ENCODE measurements at places on chromosomes 1 and 21.
A peak's percentile ranks its signal among the peaks of the same experiment; 100 is the strongest.

- no peak for DNase-seq
Measured at GRCh38 chr1:18895317-18895716, 7.0 kb downstream of the ALDH4A1 start.

DNA sequence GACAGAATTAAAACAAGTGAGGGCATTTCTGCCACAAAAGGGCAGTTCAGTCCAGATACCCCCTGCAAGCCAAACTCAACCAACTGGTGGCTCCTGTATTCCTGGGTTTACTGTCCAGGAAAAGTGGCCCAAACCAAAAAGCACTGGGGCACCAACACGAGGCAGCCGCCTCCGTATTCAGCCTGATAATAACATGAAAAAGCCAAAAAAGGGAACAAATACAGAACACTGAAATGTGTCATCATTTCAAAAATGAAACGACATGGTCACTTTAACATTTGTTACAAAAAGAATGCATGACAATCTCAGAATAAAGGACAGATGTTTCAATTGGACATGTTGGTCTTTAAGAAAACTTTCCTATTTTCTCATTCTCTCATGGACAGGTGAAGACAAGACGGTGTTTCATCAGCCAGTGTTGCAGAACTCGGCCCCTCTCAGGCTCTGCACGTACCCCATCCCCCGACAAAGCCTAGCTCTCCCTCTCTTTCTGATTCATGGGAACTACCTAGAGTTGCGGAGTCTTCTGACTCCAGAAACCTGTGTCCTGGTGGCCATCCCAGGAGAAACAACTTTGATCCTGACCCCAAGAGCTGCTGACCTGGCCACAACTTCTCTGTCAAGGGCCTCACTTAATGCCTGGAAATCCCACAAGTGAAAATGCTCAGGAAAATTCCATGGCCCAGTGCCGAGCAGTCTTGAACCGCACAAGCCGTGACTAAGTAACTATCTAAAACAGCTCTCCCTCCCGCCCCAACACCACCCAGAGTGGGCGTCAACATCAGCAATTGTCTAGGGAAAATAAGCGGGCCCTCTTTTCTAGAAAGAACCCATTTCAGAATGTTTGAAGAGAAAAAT is 27.1 kb downstream of the ZBTB17 start:
- DNase-seq: peak; percentile 37

DNA sequence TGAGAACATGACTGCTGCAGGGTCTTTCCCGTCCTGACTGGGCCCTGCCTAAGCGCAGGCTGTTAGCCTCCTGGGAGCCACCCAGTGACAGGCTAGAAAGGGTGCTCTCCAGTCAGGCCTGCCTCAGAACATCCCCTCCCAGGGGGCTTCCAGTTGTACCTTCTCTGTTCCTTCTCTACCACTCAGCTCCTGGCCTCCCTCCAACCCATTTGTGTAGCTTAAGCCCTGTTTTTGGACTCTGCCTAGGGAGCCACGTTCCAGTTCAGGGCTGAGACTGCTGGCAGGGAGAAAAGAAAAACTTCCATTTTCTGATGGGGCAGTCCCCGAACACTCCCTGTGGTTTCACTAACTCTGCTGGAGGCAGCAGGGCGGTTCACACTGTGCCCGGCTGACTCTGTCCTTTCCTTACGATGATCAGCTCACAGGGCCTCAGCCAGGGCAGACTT is 15.3 kb upstream of the POU3F1 start:
- DNase-seq: no peak

- no peak for DNase-seq
Measured at GRCh38 chr21:41545500-41546359, 37.8 kb upstream of the TMPRSS2 start.

DNA sequence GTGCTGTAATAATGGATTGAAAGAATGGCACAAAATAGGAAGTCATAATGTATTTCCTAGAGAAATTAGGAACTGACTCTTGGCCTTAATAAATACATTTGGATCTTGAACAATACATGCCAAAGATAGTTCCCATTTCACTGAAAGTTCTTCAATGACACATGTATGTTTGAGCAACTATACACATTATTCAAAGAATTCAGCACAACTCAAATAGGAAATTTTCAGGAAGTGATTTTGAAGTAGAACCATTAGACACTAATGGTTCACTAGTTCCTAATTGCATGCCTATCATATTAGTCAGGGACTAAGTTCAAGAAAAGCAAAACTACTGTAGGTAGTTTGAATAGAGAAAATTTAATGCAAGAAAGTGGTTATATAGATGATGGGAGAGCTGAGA is 404.7 kb downstream of the LMO4 start:
- no peak for DNase-seq

- DNase-seq: no peak
Measured at GRCh38 chr1:68372487-68372886, 77.3 kb downstream of the RPE65 start.

- DNase-seq: no peak
Measured at GRCh38 chr1:233614173-233614742, 352 bp downstream of the KCNK1 start.

DNA sequence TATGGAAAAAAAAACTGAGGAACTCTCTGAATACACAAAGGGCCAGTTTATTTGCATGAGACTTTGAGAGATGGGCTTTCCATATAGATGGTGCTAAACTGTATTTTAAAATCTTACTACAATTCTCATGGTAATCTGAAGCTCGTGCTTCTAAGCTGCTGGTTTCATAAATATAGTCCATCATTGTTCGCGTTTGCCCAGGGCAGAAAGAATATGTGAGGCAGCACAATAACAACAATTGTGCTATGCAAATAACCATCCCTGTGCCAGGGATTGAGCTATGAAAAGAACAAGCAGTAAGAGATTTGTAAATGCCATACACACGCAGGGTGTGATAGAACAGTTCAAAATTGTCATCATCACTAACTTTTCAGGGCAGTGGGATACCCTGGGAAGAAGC is 4.9 kb upstream of the EPS15 start:
- no peak for DNase-seq

DNA sequence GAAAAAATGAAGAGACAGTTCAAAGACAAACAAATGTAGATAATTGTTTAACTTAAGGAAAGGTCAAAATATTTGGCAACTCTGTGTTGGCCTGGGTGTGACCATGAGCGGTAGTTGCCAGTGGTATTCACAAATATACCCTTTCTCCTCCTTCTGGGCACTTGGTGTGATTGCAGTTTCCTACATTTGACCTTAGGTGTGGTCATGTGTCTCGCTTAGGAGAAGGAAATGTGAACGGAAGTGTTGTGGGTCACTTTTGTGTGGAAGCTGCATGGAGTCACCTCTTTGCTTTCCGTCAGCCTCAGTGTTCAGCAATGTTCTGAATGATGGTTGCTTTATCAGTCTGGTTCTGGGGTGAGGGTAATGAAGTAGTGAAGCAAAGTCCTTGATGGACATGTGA is 3.4 kb upstream of the PCSK9 start:
- no peak for DNase-seq

- DNase-seq: no peak
Measured at GRCh38 chr1:88188038-88188437, 496.0 kb upstream of the PKN2 start.

DNA sequence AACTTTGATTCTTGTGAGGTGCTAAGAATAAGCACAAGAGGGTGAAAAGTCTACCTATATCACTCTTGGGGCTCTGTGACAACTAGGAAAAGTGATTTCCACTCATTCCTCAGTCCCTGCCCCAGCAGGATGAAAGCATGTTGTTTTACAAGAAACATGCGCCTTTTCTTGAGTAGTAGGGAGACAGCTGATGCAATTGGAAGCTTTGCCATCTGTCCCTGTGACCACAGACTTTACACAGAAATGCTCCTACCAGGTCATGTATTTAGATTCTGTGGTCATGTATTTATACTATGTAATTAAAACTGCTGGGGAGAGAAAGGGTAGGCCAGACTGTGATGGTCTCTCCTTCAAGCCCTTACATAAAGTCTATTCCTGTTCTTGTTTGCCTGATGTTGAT is 445.5 kb downstream of the PTPRC start:
- no peak for DNase-seq

GRCh38 chr1:244027491-244028145 is 23.5 kb upstream of the ZBTB18 start:
- DNase-seq: no peak

DNA sequence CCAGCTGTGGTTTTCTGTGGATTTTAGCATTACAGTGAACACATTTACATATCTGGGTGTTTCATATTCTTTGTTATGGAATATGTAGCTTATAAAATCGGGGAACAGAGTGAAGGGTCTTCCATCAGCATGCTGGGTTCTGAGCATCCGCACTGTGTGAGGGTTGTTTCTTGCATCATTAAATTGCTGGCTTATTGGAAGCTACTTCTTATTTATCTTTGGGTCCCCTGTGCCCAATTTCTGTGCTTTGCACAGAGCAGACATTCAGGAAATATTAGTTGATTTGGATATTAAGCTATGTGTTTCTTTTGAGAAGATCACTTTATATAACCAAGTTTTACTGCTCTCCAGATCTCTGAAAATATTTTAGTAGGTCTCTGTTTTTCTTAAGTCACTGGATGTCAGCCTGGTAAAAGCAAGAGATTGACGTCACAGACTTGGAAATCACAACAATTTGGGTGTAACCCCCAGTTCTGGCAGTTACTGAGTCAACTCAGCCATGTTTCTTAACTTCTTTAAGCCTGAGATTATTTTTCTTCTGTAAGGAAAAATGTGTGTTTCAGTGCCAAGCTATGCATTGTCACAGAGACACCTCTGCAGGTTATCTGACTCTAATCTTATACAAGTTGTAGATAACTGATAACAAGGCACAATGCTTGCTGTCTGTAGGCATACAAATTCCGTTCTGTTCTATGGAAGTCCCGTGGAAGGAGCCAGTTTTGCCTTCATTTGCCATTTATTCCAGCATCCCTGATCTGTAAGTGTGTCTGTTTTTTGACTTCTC is 258.3 kb upstream of the KAZN start:
- no peak for DNase-seq

DNA sequence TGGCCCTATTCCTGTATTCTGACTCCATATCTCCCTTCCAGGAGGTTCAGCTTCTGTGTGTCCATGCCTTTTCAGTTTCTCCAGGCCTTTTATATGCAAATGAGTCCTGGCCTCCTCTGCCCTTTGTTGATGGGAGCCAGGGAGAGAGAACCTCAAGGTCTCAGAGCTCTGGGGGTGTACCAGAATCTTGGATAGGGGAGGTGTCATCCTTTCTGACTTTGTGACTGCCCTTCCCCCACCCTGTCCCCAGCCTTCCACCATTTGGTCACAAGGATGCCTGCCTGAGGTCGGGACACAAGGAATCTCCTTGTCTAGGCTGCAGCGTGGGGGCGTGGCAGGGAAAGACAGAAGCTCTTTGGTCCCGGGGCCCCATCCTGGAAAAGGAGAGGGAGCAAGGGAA is 18.6 kb downstream of the LURAP1 start:
- DNase-seq: no peak

DNA sequence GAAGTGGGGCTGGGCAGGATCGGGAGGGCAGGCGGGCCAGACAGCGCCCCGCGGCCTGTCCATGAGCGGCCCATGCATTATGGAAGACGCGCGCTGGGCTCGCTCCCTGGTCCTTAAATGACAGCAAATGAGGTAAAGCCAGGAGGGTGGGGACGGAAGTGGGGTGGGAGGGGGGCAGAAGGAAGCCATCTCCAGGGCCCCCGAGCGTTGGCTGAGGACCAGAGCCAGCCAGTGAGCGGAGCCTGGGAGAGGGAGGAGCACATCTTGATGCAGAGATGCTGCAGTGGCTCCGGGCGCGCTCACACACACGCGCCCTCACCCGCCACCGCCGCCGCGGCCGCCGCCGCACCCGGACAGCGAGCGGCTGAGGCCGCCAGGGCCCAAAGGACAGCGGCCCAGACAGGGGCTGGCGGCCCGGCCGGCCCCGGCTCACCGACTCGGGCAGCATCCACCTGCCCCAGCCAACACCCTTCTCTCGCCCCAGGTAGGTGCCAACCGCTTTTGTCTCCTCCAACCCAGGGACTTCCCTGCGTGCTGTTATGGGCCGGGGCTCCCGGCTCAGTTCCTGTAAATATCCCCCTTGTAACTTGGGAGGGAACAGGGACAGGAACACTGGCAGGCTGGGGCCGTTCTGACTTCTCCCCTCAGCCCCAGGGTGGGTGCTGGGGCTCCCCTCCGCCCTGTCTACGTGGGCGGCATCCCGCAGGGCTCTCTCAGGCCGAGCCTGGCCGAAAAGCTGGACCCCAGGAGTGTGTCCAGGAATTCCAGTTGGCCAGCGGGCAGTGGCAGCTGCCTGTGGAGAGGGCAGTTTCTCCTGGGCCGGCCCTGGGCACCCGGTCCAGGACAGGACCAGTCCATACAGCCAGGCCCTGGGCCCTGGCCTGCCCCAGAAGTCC is at the start of gene CNTN2:
Gene CNTN2 (plus strand): TSS at position 302 of the 896 bp plus-strand sequence. CDS start 9,974 bp downstream, outside the sequence.
- DNase-seq: no peak

DNA sequence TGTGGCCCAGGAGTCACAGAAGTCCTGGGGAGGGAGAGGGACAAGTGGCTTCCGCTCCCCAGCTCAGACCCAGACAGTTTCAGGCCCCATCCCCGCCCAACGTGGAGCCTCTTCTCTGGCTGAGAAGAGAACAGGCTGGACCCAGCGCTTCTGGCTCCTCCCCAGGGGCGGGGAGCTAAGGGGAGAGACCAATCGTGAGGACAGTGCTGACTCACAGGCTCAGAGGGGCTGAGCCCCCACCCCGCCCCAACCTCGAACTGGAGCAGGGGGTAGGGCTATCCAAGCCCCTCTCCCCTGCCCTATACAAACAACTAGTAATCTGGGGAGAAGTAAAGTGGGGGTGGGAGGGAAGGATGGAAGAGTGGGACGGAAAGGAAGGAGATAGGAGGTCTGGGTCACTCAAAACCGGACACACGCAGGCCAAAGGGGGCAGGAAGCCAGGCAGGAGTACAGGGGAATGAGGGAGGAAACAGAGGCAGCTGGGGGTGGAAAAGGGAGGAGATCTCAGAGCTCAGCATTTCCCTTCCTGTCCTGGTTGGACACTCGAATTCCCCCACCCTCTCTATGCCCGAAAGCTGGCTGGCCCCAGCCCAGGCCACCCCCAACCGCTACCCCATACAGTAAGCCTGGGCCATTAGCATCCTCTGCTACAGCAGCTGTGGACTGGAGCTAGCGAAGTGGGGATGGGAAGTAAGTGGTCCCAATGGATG is at the start of gene SHC1:
Gene SHC1 (minus strand): TSS at position 117 of the 710 bp plus-strand sequence. CDS start 221 bp downstream, outside the sequence.
- DNase-seq: no peak

DNA sequence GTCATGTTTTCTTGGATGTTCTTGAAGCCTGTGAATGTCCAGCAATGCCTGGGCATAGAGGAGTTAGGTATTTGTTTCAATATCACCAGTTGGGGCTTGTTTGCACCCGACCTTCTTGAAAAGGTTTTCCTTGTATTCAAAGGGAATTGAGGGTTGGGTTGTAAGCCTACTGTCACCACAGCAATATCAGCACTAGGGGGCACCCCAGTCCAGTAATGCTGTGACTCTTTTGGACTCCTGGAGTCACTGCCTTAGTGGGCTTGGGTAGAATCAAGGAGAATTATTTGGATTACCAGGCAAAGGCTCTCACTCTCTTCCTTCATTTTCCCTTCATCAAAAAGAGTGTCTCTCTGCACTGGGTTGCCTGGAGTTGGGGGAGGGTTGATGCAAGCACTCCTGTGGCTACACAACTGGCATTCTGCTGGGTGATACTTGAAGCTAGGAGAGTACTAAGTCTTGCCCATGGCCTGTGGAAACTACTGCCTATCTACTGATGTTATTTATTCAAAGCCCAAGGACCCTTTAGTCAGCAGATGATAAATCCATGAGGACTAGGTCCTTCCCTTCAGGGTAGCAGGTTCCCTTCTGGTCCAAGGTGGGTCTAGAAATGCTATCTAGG is 34.5 kb downstream of the OR10R2 start:
- peak; percentile 14 for DNase-seq

Measured in stimulated activated CD4-positive, alpha-beta T cell treated with anti-CD3 and anti-CD28 coated beads, TNF-alpha, amount 100 ng/mL, for 48 hours (primary cell).